NCI-H1048 (cell line): ENCODE measurements at places on chromosomes 13 and 19.

GRCh38 chr19:30785458-30786137 lies 413.4 kb downstream of the ZNF536 start:
- no peak for DNase-seq

DNA sequence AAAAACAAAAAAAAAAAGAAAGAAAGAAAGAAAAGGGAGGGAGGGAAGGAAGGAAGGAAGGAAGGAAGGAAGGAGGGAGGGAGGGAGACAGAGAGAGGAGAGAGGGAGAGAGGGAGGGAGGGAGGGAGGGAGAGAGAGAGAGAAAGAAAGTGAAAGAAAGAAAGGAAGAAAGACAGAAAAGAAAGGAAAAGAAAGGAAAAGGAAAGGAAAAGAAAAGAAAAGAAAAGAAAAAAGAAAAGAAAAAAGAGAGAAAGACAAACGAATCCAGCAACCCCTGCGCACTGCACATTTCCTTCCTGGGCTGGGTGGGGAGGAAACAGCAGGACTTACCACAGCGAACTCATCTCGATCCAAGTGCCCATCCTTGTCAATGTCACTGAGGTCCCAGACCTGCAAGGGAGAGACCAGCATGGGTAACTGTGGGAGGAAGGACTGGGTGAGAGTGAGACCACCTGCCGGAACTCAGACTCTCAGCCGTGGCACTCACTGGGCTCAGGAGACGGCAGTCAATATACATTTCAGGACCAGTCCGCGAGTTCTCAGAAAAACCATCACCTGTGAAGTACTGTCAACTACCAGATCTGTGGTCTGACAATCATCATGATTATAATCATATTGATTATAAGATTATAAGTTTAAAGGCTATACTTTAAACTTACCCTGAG lies 43.3 kb downstream of the EPS15L1 start:
- no peak for DNase-seq

DNA sequence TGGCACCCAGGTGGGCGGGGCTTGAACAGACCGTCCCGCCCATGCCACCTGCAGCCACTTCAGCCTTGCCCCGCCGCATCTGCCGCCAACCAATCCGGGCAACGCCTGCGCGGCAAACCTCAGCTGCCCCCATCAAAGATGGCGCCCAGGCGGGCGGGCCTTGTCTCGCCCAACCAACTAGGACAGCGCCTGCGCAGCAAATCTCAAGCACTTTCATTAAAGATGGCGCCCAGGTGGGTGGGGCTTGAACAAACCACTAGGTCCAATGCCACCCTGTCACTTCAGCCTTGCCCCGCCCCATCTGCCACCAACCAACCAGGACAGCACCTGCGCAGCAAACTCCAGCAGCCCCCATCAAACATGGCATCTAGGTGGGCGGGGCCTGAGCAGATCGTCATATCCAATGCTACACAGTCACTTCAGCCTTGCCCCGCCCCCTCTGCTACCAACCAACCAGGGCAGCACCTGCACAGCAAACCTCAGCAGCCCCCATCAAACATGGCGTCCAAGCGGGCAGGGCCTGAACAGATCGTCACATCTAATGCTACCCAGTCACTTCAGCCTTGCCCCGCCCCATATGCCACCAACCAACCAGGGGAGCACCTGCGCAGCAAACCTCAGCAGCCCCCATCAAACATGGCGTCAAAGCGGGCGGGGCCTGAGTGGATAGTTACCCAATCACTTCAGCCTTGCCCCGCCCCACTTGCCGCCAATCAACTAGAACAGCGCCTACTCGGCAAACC lies 1.4 kb downstream of the PEG3 start:
- no peak for DNase-seq

- DNase-seq: no peak
Measured at GRCh38 chr13:72864142-72865011, 82.4 kb downstream of the PIBF1 start.

DNA sequence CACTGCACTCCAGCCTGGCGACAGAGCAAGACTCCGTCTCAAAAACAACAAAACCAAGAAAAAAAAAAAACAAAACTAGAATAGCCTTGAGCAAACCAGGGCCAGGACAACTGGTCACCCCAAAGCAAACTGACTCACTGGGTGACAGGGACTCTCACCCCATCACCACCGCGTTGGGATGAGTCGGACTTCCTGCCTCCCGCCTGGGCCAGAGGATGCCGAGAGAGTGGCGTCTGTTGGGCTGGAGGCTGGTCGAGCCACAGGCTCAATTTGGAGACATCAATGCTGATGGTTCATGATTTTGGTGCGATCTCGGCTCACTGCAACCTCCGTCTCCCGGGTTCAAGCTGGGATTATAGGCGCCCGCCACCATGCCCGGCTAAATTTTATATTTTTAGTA lies 11.6 kb downstream of the TMPRSS9 start:
- DNase-seq: no peak

- DNase-seq: no peak
Measured at GRCh38 chr13:98175823-98176222, 1.2 kb downstream of the RNF113B start.

DNA sequence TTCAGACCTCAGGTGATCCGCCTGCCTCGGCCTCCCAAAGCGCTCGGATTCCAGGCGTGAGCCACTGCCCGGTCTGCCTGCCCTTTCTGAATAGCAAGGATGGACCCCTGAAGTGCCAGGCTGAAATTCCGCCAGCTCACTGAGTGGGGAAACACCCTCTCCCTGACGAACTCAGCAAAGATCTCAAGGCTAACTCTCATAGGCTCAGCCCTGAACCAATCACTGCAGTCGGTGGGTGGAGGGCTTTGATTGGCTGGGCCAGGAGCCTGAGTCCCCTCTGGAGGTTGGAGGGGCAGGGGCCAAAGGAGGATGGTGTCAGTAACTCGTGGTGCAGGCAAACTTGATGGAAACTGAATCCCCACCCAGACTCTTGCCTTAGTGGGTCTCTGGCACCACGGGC lies 11.2 kb upstream of the COMP start:
- DNase-seq: no peak

- DNase-seq: no peak
Measured at GRCh38 chr13:102928941-102929675, 83.3 kb downstream of the ERCC5 start.

DNA sequence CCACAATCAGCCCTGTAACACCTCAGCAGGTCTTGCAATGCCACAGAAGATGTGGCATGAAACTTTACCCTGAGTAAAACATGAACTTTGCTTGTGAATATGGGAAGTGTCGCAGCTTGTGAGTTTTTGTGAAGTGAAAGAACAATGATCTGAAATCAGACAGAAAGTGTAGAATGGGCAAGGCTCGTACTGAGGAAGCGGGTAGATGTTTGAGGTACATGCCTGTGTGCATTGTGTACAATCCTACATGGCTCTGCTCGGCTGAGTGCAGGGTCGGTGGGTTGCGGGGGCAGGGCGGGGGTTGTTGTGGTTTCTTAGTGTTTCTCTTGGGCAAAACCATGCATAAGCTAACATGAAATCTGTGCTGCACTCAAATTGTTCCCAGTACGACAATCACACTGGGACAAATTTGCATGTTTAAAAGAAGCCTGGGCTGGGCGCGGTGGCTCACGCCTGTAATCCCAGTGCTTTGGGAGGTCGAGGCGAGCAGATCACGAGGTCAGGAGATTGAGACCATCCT lies 1.1 kb downstream of the NLRP13 start:
- no peak for DNase-seq

- DNase-seq: no peak
Measured at GRCh38 chr13:98853771-98854221, 101.3 kb upstream of the SLC15A1 start.

- no peak for DNase-seq
Measured at GRCh38 chr19:53101518-53101917, 1.7 kb downstream of the ZNF160 start.

DNA sequence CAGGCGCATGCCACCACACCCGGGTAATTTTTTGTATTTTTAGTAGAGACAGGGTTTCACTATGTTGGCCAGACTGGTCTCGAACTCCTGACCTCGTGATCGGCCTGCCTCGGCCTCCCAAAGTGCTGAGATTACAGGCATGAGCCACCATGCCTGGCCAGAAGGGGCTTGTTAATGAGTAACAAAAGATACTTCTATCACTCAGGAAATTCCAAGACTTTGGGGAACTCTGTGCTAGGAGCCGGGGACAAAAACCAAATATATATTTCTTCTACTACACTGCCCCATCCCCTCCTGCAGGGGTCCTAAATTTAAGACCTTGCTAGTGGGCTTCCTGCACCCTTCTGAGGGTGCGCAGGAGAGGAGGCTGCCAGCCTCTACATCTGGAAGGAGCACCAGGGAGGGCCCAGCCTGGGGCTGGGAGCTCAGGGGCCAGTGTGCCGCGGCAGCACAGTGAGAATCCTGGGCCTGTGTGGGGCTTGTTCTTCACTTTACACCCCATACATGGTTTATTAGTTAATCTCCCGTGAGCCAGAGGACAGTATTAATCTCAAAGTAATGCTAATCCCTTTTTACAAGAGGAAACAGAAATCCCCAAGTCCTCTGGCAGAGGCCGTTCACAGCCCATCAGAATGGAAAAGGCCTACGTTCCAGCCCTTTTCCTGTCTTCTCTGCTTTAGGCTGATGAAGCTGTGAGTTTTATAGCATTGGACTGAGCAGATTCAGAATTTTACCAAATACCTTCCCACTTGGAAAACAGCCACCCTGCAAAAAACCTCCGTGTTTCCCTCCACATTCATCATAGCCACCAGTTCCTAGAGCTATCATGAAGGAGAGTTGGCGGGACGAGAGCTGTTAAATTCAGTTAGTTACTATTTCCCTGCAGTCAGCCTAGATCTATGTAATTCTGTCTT lies 44.4 kb upstream of the NPAS1 start:
- DNase-seq: no peak

DNA sequence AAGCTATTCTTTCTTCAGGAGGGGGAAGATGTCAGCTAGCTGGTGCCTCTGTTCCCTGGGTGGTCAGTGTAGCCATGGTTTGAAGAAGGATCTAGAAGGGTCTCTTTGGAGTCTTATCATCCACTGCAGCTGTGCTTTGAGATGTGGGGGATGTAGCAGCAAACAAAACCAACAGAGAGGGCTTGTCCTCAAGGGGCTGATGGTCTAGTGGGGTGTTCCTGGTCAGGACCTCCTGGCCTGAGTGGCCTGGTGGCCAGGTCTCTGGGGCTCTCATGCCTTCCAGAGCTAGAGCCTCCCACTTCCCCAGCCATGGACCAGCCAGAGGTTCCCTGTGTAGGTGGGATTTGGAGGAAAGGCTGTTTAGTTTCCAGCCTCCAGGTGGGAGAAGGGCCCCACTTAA lies 40.3 kb downstream of the LYL1 start:
- DNase-seq: no peak

DNA sequence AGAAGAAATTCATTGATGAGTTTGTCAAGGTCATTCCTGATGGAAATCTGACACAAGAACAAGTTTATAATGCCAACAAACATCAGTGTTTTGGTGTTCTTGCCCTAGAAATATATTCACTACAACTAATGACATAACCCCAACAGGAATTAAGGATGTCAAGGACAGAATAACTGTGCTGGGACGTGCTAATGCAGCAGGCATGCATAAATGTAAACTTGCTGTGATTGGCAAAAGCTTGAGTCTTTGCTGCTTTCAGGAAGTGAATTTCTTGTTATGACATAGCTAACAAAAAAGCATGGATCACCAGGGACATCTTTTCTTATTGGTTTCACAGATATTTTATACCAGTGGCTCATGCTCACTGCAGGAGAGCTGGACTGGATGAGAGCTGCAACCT lies 144.6 kb downstream of the KCTD12 start:
- no peak for DNase-seq

DNA sequence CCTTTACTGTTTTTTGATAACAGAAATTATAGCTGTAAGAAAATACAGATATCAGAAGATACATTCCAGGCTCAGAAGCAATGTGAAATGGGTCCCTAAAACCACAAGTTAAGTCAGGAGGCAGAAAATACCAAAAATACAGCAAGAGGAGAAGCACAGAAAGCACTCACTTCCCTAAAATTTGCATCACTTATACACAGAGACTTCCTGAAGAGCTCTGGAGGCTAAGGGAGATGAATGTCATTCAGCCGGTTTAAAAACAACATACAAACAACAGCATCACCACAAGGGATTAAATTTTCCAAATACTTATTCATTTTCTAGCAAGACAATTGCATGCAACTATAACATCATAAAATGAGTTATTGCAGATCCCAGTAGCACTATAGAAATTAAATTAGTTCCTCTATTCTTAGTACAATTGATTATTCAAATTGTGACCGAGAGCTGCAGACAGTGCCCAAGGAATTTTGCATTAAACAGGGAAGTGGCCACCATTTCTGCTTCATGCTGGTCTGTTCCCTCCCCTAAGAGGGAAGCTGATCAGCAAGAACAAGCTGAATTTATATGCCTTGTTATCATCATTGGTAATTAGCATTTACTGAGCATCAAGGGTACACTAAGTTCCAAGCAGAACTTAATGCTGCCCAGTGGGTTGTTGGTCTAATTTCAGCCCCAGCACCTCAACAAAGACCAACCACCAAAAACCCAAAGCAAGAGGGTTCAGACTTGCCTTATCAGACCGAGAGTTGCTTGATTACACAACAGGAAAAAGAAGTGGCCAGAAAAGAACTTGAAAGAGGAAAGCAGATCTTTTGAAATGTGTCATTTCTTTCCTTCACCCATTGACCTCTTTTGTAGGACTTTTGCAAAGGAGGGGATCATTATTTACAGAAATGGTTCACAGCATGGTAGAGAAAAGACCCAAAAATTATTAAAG lies 140.7 kb downstream of the KCTD12 start:
- no peak for DNase-seq

GRCh38 chr13:98217597-98217996 lies 40.5 kb upstream of the RNF113B start:
- no peak for DNase-seq

- DNase-seq: no peak
Measured at GRCh38 chr19:8452446-8453123, 7.8 kb downstream of the HNRNPM start.

DNA sequence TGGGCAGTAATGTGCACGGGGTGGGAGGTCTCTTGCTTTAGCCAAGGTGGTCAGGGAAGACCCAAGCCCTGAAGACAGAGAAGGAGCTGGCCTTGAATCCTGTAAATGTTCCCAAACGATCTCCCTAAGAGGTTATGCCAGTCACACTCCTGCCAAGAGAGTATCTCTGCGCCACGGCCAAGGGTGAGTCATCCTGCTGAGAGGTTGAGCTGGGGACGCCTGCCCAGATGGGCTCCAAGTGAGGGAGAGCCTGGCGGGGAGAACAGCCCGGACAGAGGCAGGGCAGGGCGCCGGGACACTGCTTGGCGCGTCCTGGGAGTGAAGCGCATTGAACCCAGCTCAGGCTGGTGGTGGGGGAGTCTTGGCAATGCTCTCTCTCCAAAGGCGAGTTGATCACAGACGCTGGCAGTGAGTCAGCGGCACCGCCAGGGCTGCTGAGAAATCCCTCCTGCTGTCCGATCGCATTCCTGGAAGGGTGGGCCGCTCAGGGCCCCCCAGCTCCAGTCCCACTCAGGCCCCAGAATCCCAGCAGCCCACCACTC lies 16.4 kb downstream of the SULT2B1 start:
- no peak for DNase-seq
